ENCODE measurements at places on chromosomes 2 and 18.

DNA sequence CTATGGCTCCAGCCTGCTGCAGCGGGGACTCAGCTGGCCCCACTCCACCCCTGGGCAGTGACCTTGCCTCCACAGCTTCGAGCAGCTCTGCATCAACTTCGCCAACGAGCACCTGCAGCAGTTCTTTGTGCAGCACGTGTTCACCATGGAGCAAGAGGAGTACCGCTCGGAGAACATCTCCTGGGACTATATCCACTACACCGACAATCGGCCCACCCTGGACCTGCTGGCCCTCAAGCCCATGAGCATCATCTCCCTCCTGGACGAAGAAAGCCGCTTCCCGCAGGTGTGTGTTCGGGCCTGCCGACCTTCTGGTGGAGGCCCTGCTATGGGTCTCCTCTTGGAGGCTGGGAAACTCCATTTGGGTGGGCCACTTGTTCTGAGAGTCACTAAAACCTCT is 48.6 kb downstream of the MYO7B start:
- no peak for DNase-seq

GRCh38 chr18:23498117-23498516 is 5.2 kb upstream of the RMC1 start:
- DNase-seq, result no peak

DNA sequence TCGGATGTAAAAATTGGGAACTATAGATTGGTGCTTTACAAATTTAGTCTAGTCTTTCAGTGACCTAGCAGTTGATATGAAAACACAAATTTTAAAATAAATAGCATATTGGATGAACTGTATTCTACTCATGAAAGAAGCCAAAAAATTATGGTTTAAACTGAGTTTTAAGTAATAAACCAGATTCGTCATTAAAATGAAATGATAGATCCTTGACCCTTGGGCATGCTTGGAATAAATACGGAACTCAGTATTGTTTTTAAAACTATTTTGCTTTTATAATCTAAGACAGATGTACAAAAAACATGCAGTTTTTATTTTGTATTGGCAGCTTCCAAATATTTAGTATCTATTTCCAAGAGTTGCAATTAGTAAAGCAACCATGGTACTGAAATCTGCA is 34.6 kb upstream of the TBR1 start:
- DNase-seq, result no peak

- DNase-seq, result no peak
Measured at GRCh38 chr2:74735009-74735408, 81.0 kb downstream of the SEMA4F start.

Data from stimulated activated CD8-positive, alpha-beta memory T cell treated with anti-CD3 and anti-CD28 coated beads, Interleukin-7, amount 100 ng/mL, for 4 hours (primary cell).